IPS DF 6.9 (cell line): ENCODE measurements at places on chromosomes 5 and 9.

DNA sequence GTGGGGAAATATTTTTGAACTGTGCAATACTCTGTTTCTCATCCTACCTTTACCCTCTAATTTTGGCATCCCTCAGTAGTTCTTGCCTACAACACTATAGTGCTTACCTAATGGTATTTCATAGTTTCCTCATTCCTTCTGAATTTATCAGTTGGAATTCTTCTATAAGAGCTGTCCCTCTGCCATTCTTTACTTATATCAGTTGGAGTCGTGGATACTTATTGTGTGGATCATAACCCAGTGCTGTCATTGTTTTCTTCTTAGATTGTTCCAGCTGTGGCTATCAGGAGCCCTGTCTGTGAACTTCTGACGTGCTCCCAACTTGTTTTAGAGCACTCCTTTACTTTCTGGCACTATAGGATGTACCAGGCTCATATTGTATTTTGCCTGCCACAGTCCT, 146.1 kb upstream of the OTULINL start:
- DNase-seq, result no peak

DNA sequence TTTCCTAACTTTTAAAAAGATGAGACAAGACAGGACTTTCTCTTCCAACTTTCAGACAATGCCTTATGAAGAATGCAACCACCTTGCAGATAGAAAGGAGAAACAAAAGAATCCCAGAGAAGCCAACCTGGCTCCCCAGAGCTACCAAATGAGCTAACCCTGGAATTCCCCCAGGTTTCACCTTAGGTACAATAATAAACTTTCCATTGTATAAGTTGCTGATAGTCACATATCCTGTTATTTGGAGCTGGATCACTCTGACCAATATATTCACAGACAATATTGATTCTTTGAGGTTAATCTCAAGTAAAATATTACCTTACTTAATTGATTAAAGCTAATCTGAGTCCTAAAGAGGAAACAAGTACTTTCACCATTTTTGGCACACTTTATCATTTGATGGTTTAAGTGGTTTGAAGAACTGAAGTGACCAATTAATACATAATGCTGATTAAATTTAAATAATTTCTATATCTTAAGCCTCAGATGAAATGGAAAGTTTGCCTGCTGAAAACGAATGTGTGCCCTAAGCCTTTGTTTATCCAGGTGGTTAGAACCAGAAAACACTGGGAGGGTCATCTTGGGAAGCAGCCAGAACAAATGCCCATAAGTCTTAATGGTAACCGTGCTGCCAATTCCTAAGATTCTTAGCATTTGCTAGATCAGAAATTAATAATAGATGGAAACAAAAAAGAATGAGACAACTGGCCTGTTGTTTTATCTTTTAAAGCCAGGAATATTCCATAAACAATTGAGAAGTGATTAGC, 159.6 kb upstream of the SLC12A2 start:
- no peak for DNase-seq

- no peak for DNase-seq
Observed at GRCh38 chr9:33443047-33443446, 4.3 kb downstream of the AQP3 start.

DNA sequence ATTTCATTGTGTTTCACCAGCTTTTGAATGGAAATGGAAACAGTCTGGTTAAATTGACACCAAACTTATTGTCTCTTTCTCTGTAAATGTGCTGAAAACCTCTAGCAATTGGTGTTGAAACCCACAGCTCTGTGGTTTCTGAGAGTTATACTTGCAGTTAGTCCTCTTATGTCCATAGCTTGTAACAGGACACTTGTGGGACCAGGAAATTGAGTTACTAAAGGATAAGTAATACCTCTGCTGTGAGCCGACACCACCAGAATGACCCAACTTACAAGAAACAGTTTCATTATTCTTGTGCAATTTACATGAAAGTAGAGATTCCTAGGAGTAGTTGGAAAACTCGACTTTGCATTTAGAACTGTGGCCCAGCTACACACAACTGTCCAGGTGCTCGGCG, 191.5 kb downstream of the CFAP90 start:
- DNase-seq, result no peak

DNA sequence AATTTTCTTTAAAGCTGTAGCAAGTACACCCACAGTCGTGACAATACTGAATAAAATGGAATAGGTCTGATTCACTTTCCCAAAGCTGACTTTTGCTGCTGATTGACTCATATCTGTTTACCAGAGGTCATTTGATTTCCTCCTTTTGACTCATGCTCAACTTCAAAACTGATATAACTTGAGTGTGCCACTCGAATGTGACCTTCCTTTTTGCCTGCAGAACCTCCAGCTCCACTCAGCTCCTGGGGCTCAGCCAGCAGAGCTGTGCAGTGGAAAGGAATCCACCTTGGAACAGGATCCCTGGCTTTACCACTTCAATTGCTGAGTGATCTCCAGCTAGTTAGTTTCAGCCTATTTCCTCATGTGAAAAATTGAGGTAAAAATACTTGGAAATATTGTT, 84.1 kb downstream of the FEM1C start:
- DNase-seq, result no peak

- DNase-seq, result no peak
Observed at GRCh38 chr5:155052532-155052931, 39.0 kb downstream of the KIF4B start.

GRCh38 chr9:110922145-110922544, 116.1 kb downstream of the LPAR1 start:
- DNase-seq, result no peak

GRCh38 chr5:145806923-145807322, 28.2 kb downstream of the PRELID2 start:
- DNase-seq, result no peak

GRCh38 chr9:110669433-110669832, 842 bp downstream of the MUSK start:
- no peak for DNase-seq

DNA sequence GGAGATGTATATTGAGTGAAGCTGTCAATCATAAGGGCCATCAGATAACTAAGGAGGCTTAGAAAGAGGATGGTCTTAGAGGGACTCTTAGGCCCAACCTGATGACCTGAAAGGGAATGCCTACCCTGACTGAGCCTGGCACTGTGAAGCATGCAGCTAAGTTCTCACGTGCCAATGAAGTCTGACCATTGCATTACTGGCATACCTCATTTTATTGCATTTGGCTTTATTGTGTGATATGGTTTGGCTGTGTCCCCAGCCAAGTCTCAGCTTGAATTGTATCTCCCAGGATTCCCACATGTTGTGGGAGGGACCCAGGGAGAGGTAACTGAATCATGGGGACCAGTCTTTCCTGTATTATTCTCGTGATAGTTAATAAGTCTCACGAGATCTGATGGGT, 421.6 kb upstream of the SGCD start:
- DNase-seq, result no peak

DNA sequence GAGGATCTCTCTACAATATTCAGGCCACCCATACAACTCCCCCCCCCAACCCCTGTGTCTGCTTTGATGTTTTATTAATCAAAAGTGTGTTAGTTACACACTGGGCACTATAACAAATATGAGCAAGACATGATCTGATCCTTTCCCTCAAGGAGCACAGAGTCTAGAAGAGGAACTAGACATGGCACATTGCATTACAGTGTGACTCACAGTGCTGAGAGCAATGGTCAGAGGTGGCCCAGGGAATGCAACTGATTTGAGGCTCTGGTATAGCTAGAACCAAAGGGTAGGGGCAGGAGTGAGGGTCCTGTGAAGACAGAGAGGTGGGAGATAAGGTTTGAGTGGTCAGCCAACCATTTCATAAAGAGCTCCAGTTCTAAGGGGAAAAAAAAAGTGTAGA, 539.2 kb downstream of the ACTL7B start:
- DNase-seq, result no peak

DNA sequence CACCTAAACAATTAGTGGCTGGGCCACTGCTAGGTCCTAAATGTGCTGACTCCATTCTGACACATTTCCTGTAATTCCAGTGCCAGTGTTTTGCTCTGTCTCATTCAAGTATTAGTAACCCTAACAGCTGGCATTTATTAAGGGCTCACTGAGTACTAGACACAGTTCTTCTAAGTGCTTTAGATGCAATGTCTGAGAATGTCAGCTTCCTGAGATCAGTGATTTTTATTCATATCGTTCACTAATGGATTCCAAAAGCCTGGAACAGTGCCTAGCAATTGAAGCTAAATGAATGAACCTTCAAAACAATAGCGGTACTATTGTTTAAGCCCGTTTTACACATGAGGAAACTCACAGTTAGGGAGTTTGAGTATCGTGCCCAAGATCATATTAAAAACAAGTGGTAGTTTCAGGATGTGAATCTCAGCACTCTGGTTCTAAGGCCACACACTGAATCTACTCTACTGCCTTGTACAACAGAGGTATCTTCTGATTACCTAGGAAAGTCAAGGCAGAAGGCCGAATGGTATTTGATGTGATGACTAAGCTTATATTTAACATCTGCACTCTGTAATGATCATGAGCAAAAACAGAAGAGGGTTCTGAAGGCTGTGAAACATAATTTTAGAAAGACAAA, 304.0 kb downstream of the PJA2 start:
- DNase-seq, result no peak
